Mesendoderm (in vitro differentiated cells): ENCODE measurements at places on chromosomes 16 and 17.

- no peak overlapping the region for H3K4me3 ChIP-seq
- no peaks in the 10 kb centered on the region for H3K27me3 ChIP-seq
- H3K27ac ChIP-seq: no peak overlapping the region
Observed at GRCh38 chr16:2035431-2036199, 8.9 kb downstream of the NHERF2 start.

- H3K36me3 ChIP-seq: no peaks in the 10 kb centered on the region
- H3K4me3 ChIP-seq: no peak overlapping the region
- H3K27me3 ChIP-seq: no peaks in the 10 kb centered on the region
- DNase-seq: no peak
- no peaks in the 10 kb centered on the region for H3K4me1 ChIP-seq
Observed at GRCh38 chr17:63140255-63140654, 174.2 kb downstream of the TANC2 start.

- H3K4me3 ChIP-seq: no peak overlapping the region
- H3K36me3 ChIP-seq: no peaks in the 10 kb centered on the region
- H3K4me1 ChIP-seq: no peaks in the 10 kb centered on the region
- H3K27ac ChIP-seq: no peak overlapping the region
- DNase-seq: no peak
Observed at GRCh38 chr16:84550096-84550495, 45.6 kb upstream of the MEAK7 start.

DNA sequence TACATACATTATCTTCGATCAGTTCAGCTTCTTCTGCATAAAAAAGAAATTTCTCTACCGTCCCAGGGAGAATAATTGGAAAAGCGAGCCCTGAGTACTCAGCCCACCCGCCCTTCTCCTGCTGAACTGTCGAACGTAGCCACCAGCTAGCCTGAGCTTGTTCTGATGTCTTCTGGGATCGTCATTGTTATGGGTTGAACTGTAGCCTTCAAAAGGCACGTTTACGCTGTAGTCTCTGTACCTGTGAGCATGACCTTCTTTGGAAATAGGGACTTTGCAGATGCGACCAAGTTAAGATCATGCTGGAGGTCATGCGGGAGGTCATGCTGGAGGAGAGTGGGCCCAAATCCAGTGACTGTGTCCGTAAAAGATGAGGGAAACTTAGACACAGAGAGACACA lies 86.2 kb downstream of the CMIP start:
- H3K27me3 ChIP-seq: no peaks in the 10 kb centered on the region
- no peaks in the 10 kb centered on the region for H3K36me3 ChIP-seq
- no peaks in the 10 kb centered on the region for H3K4me1 ChIP-seq
- no peak overlapping the region for H3K27ac ChIP-seq

- H3K27ac ChIP-seq: no peak overlapping the region
- no peaks in the 10 kb centered on the region for H3K27me3 ChIP-seq
- DNase-seq: no peak
- H3K4me3 ChIP-seq: no peak overlapping the region
Observed at GRCh38 chr17:54744750-54745149, 155.9 kb upstream of the TOM1L1 start.

DNA sequence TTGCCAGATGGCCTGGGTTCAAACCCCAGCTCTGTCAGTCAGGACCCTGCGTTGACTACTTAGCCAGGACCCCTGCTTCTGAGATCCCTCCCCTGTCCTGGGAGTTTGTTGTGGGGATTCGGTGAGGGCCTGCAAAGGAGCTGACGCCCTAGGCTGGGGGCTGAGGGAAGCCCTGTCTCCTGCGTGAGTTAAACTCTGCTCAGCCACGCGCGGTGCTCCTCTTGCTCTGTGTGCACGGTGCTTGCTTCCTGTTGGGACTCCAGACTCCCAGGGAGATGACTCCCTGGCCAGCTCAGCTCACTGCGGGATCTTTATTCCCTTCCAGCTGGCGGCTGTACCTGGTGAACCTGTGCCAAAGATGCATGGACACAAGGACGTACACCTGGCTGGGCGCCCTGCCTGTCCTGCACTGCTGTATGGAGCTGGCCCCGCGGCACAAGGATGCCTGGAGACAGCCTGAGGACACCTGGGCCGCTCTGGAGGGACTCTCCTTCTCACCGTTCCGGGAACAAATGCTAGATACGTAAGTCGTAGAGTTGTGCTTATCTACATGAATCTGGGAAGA lies 37.4 kb downstream of the RNF213 start:
- no peak for DNase-seq
- no peak overlapping the region for H3K4me3 ChIP-seq
- H3K27ac ChIP-seq: no peak overlapping the region
- no peaks in the 10 kb centered on the region for H3K4me1 ChIP-seq

GRCh38 chr17:38597375-38597774 lies 8.4 kb downstream of the SRCIN1 start:
- DNase-seq: no peak
- no peak overlapping the region for H3K4me3 ChIP-seq
- H3K27ac ChIP-seq: no peak overlapping the region
- no peaks in the 10 kb centered on the region for H3K27me3 ChIP-seq
- peaks cover 10% of the 10 kb centered on the region for H3K4me1 ChIP-seq
